ENCODE measurements at places on chromosomes 1 and 21.

DNA sequence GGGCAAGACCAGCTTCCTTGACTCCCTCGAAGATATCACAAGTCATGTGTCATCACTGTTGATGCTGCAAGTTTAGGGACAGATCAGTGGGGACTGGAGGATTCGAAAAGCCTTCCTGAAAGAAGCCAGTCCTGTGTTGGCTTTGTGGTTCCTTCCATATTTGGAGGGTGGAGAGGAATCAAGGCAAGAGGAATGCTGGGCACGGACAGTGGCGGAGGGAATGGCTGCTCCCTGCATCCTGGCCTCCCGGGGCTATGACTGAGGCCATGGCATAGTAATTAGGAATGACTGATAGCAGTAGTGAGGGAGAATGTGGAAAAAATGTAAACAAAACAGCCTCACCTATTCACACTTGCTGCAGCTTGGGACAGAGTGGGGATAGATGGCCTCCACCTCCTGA lies 36.4 kb downstream of the VANGL1 start:
- DNase-seq, result no peak

- DNase-seq, result no peak
Observed at GRCh38 chr1:53891678-53892077, 2.1 kb upstream of the YIPF1 start.

- DNase-seq, result no peak
Observed at GRCh38 chr1:212498283-212499040, 65.7 kb downstream of the NENF start.

DNA sequence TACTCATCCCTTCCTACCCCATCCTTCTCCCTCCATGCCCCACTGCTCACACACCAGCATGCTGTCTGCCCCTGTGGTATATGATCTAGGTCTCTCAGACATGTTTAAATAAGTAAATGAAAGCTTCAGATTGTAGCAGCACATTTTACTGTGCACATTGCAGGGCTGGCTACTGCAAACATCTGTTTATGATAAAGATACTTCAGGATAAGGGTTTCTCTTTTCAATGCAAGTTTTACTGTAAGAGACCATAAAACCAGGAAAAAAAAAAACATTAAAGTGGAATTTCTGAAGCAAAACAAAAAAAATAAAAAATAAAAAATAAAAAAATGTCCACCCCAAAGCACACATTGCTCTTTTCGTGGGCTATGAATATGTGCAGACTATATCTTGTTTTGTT lies 184.4 kb downstream of the USH2A start:
- no peak for DNase-seq

GRCh38 chr1:69982992-69983391 lies 222.4 kb downstream of the LRRC40 start:
- peak; percentile 51 for DNase-seq

DNA sequence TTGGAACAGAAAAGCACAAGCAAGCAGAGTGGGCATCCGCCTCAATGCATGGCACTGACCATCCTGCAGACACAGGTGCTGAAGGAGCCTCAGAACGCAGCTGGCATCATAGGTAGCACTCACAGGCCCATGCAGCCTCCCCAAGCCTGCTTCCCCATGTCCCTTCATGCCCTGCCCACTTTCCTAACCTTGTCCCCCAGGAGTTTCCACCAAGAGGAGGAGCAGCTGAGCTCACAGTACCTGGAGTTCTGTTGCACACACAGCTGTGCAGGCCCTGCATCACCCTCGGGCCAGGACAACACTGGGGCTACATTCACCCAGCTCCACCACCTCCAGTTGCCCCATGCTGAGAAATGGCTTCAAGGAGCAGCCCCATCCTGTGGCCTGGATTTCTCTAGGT lies 83.4 kb downstream of the SETD4 start:
- DNase-seq, result no peak

GRCh38 chr1:11027316-11027715 lies 14.9 kb downstream of the TARDBP start:
- DNase-seq, result no peak

- no peak for DNase-seq
Observed at GRCh38 chr21:38429011-38429410, 69.3 kb downstream of the ERG start.

GRCh38 chr1:238176441-238176840 lies 285.7 kb upstream of the ZP4 start:
- DNase-seq, result no peak

- DNase-seq, result no peak
Observed at GRCh38 chr1:26189331-26189730, 1.1 kb upstream of the CATSPER4 start.

DNA sequence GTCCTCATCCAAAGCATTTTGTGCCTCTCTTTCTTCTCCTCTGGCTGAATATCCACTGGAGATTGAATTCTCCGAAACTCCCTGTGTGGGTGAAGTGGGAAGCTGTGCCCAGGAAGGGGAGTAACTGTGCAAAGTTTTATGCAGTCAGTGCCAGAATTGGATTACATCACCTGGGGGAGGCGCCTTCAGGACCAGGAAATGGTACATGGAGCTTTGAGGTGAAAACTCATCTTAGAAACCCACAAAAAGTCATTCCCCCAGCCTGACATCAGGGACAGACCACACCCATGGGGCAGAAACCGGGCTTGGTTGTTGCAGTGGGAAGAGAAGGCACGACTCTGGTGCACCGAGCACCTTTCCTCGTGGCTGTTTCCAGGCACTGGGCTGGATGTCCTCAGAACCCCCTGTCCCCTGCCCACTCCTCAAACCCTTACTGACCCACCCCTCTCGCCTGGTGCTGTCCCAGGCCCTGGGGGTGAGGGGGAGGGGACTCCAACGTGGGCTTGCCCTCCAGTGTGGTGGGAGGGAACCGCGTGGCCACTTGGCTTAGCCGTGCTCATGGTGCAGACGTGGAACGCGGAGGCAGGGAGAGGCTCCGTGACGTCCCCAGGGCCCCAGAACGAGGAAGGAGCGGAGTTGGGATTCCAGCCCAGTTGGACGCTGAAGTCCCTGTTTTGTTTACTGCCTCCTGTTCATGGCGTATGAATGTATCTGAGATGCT lies 15.7 kb downstream of the TFF3 start:
- DNase-seq, result no peak

- DNase-seq, result no peak
Observed at GRCh38 chr1:223421676-223422075, 28.5 kb downstream of the CCDC185 start.

- DNase-seq, result no peak
Observed at GRCh38 chr1:93613898-93614297, 67.7 kb downstream of the BCAR3 start.

GRCh38 chr1:31626223-31627207 lies 9.0 kb downstream of the HCRTR1 start:
- DNase-seq, result no peak

- no peak for DNase-seq
Observed at GRCh38 chr1:237105826-237106225, 63.8 kb downstream of the RYR2 start.

GRCh38 chr1:78441921-78442320 lies 48.9 kb upstream of the PTGFR start:
- DNase-seq, result no peak

DNA sequence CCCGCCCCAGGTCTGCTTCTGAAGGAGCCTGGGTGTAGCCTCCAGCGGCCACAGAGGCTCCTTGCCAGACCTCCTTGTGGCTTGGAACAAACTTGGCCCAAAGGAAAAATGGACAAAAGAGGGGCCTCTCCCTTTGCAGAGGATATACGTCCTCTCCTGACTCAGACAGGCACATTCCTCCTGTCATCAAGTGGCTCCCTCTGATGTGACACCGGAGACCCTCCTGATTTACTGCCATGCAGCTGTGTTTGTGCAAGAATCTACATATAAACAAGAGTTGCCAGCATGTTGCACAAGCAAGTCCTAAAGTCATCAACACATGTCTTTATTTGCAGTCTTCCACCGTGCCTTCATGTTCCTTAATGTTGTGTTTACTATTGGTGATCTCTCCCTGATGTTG lies 54.1 kb upstream of the F3 start:
- DNase-seq, result no peak

GRCh38 chr1:35887508-35887907 lies 4.5 kb downstream of the AGO1 start:
- DNase-seq, result no peak

GRCh38 chr1:204493984-204494280 lies 673 bp downstream of the PIK3C2B start:
- no peak for DNase-seq

- no peak for DNase-seq
Observed at GRCh38 chr1:111861523-111861922, 105.8 kb downstream of the DDX20 start.

- no peak for DNase-seq
Observed at GRCh38 chr1:89669441-89669840, 36.5 kb downstream of the LRRC8C start.

- DNase-seq, result no peak
Observed at GRCh38 chr1:178908358-178908757, 37.5 kb upstream of the ANGPTL1 start.

DNA sequence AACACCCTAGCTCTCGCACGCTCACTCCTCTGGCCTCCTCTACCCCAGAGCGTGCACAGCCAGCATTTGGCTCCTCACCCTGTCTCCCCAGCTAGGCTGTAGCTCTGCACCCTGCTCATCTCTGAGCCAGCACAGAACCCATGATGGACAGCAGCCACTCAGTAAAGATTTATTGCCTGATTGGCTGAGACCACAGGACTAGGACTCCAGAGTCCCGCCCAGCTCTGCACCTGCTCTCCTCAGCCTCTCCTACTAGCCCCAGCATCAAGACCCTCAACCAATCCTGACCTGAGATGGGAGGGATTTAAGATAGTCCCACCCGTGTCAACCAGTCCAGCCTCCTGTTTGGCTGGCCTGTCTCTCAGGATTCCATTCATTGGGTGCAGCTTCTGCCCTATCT lies 9.3 kb downstream of the C1QB start:
- DNase-seq, result no peak

- DNase-seq, result no peak
Observed at GRCh38 chr1:169132512-169133227, 26.2 kb downstream of the ATP1B1 start.

- DNase-seq, result no peak
Observed at GRCh38 chr1:235945775-235946570, 79.3 kb upstream of the LYST start.

DNA sequence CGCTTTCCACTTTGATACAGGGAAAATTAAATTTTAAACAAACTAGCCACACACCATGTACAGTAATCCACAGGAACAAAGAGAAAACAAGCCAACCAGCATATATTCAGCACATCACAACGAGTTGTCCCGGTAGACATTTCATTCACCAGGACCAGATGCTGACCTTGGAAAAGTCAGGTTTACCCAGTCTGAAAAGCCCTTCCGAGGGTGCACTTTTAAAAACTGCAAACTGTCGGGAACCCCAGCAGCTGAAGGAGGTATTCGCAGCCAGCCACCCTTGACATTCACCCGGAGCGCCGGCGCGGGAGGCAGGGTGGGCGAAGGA lies 1.2 kb downstream of the MCOLN3 start:
- DNase-seq, result no peak

DNA sequence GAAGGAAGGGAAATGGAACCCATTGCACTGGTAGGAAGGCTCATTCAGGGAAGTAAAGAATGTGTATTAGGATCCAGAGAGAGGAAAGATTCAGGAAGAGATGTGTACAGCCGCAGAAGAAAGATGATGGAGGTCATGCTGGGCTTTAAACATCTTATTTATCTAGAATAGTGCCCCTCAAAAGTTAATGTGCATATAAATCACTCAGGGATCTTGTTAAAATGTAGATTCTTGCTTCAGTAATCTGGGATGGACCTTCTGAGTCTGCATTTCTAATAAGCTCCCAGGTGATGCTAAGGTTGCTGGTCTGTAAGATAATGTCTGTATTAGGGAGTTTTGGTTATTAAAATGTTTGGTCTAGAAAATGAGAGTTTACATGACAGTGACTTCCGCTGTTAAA lies 46.3 kb downstream of the ADGRL2 start:
- DNase-seq, result no peak

DNA sequence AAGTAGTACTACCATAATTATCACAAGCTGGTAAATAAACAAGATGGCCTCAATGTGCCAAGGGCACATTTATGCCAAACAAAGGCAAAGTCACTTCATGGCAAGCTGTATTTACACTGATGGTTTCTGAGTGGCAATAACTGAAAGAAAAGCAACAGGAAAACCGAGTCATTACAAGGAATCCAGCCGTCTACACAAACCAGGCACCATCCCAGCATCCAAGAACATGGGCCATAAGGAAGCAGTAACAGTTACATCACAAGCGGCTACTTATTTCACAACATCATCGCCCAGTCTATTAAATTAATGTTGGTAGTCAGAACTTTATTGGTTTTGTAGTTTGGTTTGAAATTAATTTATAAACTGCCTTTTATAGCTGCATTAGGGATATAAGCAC lies 214.2 kb downstream of the RERE start:
- DNase-seq, result no peak

DNA sequence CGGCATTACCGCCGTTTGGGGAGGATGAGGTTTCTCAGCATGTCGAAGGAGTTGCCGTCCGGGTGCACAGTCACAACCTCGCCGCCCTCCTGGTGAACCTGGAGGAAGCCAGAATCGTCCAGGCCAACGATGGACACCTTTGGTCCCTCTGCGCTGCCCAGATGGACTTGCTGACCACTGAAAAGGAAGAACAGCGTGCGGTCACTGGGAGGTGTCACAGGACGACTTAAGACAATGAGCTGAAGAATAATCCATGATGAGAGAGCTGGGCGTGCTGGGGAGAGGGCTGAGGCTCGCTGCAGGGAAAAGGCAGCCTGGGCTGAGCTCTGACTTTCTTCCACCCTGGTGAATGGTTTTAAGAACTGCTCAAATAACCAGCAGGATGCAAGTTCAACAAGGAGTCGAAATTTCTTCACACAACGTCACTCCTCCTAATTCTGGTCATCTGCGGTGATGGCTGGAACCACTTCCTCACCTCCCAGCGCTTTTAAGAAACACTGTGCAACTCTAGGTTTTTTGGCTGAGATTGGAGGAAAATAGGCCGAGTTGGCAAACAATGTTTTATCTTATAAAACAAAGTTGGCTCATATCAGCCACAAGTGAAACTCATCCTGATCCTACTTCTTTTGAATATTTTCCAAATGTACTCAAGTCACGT lies 55.5 kb downstream of the SIM2 start:
- no peak for DNase-seq

DNA sequence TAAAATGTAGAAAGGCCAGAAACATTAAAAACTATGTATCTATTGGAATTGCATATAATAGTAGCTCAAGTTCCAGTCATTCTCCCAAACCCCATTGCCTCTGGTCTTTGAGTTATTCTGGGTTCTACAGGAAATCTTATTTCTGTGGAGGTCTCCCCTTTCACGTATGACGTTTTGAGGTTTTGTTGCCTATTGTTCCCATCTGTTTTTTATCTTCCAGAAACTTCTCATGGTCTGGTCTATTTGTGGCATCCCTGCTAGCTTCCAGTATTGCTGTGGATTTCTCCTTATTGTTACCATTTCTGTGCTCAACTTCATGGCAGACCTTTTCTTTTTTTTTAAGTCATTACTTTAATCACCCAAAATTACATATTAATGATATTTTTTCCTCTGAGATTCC lies 43.3 kb downstream of the DTL start:
- no peak for DNase-seq
